ENCODE measurements at places on chromosomes 2 and 18. TPM values are rescaled to one million over a fixed set of nuclear protein-coding genes. Genes with fewer than 3 reads are reported as not detected.

The SULT1C3 gene
- not detected for total RNA-seq

The IL1R2 gene
- not detected for total RNA-seq

GRCh38 chr2:100884145-100884621, 64.2 kb downstream of the NPAS2 start:
- H3K36me3 ChIP-seq: no peaks in the 10 kb centered on the region
- H3K4me3 ChIP-seq: no peak overlapping the region
- no peak for DNase-seq
- H3K27me3 ChIP-seq: no peaks in the 10 kb centered on the region

DNA sequence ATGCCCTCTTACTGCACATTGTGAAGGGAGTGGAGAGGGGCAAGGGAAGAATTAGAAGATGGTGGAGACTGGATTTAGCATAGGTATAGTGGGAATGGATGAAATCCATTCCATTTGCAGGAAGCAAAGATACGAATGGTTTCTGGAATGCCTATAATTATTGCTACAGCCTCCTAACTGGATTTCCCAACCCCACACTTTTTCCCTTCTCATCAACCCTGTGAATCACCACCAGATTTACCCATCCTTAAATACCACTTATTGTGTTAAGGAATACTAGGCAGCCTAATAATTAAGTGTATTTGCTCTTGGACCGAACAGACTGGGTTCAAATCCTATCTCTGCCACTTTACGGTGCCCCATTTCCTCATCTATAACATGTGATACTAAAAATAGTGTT, 39.3 kb upstream of the CREB1 start:
- H3K27me3 ChIP-seq: no peaks in the 10 kb centered on the region
- no peak overlapping the region for H3K27ac ChIP-seq
- H3K36me3 ChIP-seq: no peaks in the 10 kb centered on the region
- no peak overlapping the region for H3K4me3 ChIP-seq

GRCh38 chr18:8279346-8279745, 329.9 kb upstream of the RAB12 start:
- no peak overlapping the region for H3K4me3 ChIP-seq
- no peak for DNase-seq
- H3K36me3 ChIP-seq: no peaks in the 10 kb centered on the region
- H3K27me3 ChIP-seq: no peaks in the 10 kb centered on the region
- no peak overlapping the region for H3K27ac ChIP-seq
- no peaks in the 10 kb centered on the region for H3K4me1 ChIP-seq

DNA sequence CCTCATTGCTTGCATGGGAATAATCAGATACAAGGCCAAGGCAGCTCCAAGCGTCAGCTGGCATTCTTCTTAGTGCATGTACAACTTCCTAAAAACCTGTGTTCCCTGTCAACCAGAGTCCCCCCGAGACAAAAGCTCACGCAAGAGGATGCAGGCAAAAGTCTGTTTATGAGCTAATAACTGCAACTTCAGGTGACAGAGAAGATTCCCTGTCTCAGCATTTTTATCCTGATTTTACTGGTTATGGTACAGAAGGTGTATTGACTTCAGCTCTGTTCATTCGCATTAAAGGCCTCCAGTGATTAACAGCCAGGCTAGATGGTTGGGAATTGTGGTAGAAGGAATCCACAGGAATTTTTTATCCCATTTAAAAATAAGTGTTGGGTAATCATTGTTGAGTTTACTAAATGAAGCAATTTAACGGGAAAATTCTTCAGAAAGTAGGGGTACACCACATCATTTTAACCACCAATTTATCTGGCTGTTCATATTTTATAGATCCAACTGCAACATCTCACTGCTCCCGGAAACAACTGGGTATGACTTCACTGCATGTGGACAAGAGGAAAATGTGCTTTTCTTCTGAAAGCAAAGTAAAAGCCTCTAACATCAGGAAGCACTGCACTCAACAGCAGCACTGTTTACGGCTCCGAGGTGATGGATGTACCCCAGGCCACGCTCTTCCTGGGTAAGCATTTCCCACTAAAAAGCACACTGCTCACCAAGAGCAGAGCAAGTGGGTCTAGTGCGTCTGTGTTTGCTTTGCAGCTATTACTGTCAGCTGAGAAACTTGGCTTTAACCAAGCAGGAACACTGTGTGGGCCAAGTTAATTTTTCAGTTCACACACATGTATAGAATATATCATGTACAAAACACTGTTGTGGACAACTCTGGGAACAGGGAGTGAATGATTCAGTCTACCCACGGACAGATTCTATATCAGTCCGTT, 31.9 kb downstream of the CCBE1 start:
- no peak overlapping the region for H3K4me3 ChIP-seq
- no peaks in the 10 kb centered on the region for H3K27me3 ChIP-seq
- DNase-seq: no peak
- no peaks in the 10 kb centered on the region for H3K4me1 ChIP-seq
- no peak overlapping the region for H3K27ac ChIP-seq

Measured in CD4-positive, alpha-beta memory T cell (primary cell).